Upper lobe of left lung (tissue), 6 donors: ENCODE measurements at places on chromosomes 12 and 14. TPM values are rescaled to one million over a fixed set of nuclear protein-coding genes. Genes with fewer than 3 reads are reported as not detected.

GRCh38 chr14:95761436-95761835 lies 47.5 kb upstream of the TCL1A start:
- no peaks in the 10 kb centered on the region for H3K27me3 ChIP-seq
- H3K4me1 ChIP-seq, result no peaks in the 10 kb centered on the region
- H3K36me3 ChIP-seq, result no peaks in the 10 kb centered on the region
- H3K4me3 ChIP-seq, result no peak overlapping the region
- no peak for DNase-seq
- H3K27ac ChIP-seq, result no peak overlapping the region

- H3K4me3 ChIP-seq, result no peak overlapping the region
- no peak overlapping the region for H3K27ac ChIP-seq
- H3K27me3 ChIP-seq, result no peaks in the 10 kb centered on the region
- no peaks in the 10 kb centered on the region for H3K4me1 ChIP-seq
- no peak for DNase-seq
- no peaks in the 10 kb centered on the region for H3K36me3 ChIP-seq
Measured at GRCh38 chr12:107888789-107889188, 114.3 kb downstream of the ASCL4 start.

The AKAP5 gene
- 1.0 TPM for total RNA-seq

The KRT78 gene
- total RNA-seq, result 0.30 TPM

The RASAL1 gene
- total RNA-seq, result not detected

- no peaks in the 10 kb centered on the region for H3K27me3 ChIP-seq
- DNase-seq, result no peak
- no peak overlapping the region for H3K4me3 ChIP-seq
- H3K4me1 ChIP-seq, result peaks cover 10% of the 10 kb centered on the region
- peak overlapping the region; percentile 1 for H3K27ac ChIP-seq
Measured at GRCh38 chr12:116318576-116319232, 41.2 kb upstream of the MED13L start.

- H3K27ac ChIP-seq, result no peak overlapping the region
- no peaks in the 10 kb centered on the region for H3K27me3 ChIP-seq
- H3K4me3 ChIP-seq, result no peak overlapping the region
- H3K36me3 ChIP-seq, result no peaks in the 10 kb centered on the region
- no peaks in the 10 kb centered on the region for H3K4me1 ChIP-seq
- DNase-seq, result no peak
Measured at GRCh38 chr12:99049774-99050173, 404.7 kb downstream of the APAF1 start.

DNA sequence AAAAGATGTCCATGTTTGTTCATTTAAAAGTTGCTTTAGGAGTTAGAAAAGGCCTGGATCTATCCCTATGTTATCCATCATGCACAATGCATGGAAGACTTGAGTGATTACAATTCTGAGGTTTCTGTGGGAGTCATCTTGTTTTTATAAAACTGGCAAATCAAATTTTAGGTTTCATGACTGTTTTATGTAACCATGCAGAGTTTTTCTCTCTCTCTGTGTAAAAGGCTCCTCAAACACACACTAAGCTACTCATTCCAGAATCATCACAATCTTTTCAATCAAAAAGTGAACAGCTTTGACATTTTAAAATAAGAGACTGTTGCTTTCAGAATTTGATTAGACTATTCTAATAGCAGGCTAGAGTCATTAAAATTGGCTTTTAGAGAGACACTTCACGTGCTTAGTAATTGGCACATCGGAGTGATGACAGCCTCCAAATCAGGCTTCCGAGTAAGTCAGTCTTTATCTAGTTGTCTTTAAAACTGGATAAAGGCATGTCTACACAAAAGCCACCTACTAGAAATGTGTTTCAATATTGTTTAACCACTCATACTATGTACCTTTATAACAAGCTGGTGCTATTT lies 31.9 kb downstream of the PRICKLE1 start:
- H3K4me1 ChIP-seq, result no peaks in the 10 kb centered on the region
- H3K36me3 ChIP-seq, result no peaks in the 10 kb centered on the region
- H3K4me3 ChIP-seq, result no peak overlapping the region
- H3K27me3 ChIP-seq, result no peaks in the 10 kb centered on the region
- no peak for DNase-seq
